ENCODE measurements at places on chromosomes 5 and 9.
A peak's percentile ranks its signal among the peaks of the same experiment; 100 is the strongest.

DNA sequence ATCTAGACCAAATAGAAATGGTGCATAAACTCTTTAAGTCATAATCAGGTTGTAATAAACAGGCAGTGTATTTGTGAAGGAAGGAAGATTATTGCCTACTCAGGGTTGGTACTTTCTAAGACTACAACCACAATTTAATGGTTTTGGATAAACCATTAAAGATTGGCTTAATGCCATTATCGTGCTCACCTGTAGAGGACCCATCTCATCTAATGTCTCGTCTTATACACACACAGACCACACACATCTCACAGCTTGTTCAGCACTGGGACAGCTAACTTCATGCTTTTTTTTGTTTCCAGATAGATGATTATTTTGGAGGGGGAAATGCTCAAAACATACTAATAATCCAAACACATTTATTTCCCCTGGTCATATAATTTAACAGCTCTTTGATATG lies 175.7 kb upstream of the SLC12A2 start:
- DNase-seq, result no peak

DNA sequence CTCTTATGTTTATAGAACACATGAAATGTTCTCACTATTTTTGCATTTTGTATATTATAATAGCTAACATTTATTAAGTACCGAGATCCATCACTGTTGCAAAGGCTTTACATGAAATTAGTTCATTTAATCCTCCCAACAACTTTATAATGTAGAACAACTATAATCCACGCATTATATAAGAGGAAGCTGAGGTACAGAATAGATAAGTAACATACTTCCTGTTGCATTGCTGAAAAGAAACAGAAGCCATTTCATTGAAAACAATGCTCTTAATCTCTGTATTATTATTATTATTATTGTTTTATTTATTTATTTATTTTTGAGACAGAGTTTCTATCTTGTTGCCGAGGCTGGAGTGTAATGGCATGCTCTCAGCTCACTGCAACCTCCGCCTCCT lies 7.9 kb upstream of the INSYN2B start:
- no peak for DNase-seq

DNA sequence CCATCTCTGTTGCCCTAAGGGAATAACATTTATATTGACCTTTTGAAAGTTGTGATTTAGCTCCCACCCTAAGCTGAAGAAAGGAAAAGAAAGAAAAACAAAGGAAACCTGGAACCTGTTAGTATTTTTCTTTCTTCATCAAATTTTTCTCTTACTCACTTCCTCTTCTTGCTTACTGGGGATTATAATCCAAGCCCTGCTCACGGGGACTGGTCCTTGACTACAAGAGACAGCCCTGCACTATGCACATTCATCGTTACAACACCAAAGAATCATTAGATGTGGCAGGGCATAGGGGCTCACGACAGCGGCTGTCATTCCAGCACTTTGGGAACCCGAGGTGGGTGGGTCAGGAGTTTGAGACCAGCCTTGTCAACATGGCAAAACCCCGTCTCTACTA lies 37.8 kb upstream of the LPAR1 start:
- no peak for DNase-seq

DNA sequence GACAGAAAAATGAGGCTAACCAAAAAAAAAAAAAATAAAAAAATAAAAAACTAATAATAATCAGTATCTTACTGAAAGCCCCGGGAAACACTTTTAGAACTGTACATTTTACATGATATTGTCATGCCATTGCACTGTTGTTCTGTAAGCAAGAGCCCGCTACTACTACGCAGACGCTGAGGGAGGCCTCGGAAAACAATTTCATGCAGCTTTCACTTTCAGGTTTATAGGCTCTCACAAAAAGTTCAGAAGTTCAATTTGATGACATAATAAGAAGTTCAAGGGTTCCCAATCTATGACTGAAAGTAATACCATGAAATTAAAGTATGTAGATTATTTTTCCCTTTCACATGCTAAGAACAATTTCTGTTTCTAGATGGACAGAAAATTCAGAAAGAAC lies 318.3 kb upstream of the ITGA1 start:
- DNase-seq, result no peak

GRCh38 chr9:95985440-95986055 lies 110.1 kb downstream of the ERCC6L2 start:
- DNase-seq, result no peak

DNA sequence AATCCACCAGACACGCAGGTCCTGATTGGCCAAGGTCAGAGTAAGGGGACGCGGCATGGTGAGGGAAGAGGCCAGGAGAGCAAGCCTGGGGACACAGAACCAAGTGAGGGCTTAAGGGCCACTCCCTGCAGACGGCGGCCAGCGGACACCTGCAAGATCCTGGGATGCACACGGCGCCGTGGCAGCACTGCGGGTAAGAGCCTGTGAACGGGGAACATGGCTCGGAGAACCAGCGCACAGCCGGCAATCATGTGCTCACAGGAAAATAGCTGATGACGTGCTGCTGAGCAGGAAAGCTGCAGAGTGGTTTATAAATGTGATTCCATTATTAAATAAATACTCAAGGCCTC lies 27.0 kb upstream of the NSMF start:
- no peak for DNase-seq

- no peak for DNase-seq
These were observed 143.8 kb upstream of the VLDLR start for GRCh38 chr9:2477755-2478154.

GRCh38 chr5:1044117-1044516 lies 35.5 kb downstream of the NKD2 start:
- DNase-seq, result no peak

DNA sequence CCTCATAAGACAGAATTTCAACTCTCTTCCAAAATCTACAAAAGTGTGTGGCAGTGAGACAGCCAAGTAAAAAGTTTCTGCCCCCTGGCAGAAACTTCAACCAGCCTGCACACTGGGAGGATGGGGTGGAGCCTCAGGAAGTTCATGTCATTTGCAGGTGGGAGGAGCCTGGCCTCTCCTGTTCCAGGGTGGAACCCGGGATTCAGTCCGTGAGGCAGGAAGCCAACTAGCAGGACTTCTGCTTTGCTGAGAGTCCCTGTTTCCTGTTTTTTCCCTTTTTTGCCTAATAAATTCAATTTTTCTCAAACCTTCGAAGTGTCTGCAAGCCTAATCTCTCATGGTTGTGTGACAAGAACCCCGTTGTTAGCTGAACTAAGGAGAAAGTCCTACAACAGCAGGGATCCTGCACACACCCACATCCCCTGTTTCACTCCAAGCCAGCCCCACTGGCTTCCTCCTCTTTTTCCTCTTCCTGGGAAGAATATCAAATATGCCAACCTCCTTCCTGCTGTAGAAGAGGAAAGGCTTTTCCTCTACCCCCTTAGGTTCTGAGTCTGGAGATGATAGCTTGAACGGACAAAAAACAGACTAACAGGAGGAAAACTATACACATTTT lies 69.3 kb downstream of the ALDH7A1 start:
- DNase-seq, result no peak

DNA sequence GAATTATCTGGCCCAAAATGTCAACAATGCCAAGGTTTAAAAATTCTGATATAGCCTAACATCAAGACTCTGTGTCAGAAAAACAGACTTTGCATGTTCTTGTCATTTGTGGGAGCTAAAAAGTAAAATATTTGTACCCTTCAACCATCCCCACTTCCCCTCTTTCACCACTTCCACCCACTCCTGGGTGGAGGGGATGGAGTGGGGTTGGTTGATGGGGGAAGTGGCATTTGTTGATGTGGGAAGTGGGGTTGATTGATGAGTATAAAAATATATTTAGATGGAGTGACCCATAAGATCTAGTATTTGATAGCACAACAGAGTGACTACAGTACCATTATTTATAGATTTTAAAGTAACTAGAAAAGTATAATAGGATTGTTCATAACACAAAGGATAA lies 55.0 kb upstream of the C9orf72 start:
- no peak for DNase-seq

DNA sequence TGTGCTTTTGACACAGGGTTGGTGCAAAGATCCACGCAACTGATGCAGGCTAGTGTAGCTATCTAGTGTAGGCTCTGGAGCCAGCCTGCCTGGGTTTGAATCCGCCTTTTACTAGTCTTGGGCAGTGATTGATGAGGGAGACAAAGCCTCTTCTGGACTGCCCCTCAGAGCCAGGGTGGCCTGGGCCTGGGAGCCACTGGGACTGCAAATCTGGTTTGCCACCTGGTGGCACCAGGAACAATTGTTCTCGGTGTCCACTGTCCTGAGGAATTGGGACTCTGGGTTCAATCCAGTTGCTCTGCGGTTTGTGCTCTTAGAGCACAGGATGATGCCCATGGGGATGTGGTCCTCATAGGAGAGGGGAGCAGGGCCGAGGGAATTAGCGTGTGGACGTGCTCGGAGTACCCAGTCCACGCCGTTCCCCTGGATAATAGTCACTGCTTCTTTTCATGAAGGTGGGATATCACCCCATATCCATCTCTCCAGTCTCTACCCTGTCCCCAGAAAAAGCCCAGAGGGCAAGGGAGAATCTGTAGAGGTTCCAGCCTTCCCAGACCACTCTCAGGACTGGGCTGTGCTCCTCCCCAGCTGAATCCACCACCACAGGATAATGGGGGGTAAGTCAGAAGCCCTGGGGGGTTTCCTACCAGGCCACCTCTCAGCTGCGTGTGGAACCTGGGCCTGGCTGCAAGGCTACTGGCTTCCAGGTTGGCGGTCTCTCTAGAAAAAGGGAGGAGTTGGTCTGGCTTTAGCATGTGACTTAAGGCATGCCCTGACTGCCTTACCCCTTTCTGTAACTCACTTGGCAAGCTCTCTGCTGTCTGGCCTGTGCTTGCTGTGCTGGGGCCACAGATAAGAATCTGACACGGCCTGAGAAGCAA lies 1.9 kb downstream of the B4GALT7 start:
- no peak for DNase-seq

GRCh38 chr5:124860291-124860655 lies 113.8 kb upstream of the ZNF608 start:
- DNase-seq, result no peak

DNA sequence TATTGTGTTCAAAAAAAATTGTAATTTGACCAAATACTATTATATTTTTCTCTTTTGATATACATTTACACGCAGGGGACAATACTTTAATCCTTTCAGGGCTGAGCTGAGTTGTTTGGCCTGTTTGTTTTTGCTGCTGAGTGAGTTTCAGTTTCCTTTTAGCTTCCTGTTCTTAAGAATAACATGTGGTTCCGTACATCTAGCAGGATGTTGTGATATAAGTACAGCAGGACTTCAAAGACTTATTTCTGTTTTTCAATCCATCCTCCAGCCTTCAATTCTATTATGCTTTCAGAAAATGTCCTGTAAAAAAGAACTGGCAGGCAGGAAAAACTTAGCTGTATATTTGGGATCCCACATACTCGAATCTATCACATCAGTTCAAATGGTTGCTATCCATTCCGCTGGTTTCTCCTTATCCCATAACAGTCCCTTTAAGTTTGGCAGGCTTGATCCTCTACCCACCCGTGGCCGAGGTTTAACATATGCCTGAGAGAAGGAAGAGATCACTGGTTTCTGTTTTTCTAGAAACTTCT lies 1037.3 kb upstream of the ACO1 start:
- DNase-seq, result no peak

GRCh38 chr5:113824307-113824706 lies 310.8 kb downstream of the YTHDC2 start:
- no peak for DNase-seq

GRCh38 chr5:175728885-175729828 lies 71.3 kb downstream of the HRH2 start:
- DNase-seq, result no peak

- no peak for DNase-seq
These were observed 54.4 kb downstream of the FBXW11 start for GRCh38 chr5:171952021-171952420.

GRCh38 chr5:137024044-137024443 lies 475.1 kb downstream of the SPOCK1 start:
- no peak for DNase-seq

GRCh38 chr5:119332978-119333401 lies 22.8 kb upstream of the TNFAIP8 start:
- peak; percentile 66 for DNase-seq

- DNase-seq, result no peak
These were observed 10.3 kb downstream of the ANKH start for GRCh38 chr5:14861123-14861765.

GRCh38 chr5:111223101-111223786 lies 940 bp upstream of the CAMK4 start:
- DNase-seq, result peak; percentile 16

DNA sequence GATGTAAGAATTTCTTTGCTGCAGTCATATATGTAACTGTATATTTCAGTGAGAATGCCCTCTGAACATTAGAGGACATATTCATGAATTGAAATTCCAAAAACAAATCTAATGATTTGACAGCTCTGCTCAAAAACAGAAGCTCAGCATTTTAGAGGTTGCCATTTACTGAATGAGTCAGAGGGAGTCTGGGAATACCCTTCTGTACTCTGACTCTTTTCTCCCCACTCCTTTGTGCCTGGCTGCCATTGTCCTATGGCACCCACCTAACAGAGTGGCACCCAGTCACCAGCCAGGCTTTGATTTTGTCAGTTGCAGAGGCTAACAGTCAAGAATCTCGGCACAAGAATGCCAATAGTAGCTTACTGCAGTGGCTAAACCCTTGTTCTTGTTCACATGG lies 133.6 kb downstream of the ATG10 start:
- DNase-seq, result no peak

DNA sequence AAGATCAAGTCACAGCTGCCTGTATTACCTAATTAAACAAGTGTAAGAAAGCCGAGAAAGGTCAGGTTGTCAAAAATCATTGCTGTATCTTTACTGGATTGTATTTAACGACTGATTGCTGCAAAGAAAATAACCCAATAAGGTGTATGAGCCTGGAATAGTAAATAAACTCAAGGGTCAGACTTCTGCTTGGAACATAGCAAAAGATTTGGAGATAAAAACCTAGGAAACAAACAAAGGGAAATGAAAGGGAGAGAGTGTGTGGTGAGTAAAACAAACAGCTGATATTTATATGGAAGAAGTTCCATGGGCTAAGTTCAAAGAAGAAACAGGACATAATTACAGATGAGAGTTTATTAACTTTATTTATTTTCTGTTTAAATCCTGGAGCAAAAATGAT lies 354.0 kb downstream of the TLR4 start:
- no peak for DNase-seq

DNA sequence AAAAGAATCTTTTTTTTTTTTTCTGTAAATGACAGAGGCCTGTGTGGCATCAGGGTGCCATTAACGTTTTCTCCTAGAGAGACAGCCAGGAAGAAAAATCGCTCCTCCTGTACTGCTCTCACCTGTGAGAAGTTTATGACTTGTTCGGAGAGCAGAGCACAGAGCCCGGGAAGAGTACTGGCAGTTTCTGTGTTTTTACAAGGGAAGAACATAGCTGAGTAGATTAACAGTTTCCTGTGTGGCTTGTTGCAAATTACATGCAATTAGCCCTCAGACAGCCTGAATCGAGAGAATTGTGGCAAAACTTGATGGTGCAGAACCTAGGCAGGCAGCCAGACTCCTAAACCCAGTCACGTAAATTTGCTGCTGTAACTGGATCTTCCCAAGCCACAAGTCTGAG lies 32.1 kb downstream of the PRKACG start:
- no peak for DNase-seq

- DNase-seq, result no peak
These were observed 49.9 kb upstream of the PPP2CA start for GRCh38 chr5:134275822-134276221.

- no peak for DNase-seq
These were observed 84.3 kb downstream of the MED27 start for GRCh38 chr9:131995382-131995781.

Measured in epithelial cell of prostate (primary cell).